PC-3 (cell line): ENCODE measurements at places on chromosomes 12 and 14. TPM values are rescaled to one million over a fixed set of nuclear protein-coding genes. Genes with fewer than 3 reads are reported as not detected.

DNA sequence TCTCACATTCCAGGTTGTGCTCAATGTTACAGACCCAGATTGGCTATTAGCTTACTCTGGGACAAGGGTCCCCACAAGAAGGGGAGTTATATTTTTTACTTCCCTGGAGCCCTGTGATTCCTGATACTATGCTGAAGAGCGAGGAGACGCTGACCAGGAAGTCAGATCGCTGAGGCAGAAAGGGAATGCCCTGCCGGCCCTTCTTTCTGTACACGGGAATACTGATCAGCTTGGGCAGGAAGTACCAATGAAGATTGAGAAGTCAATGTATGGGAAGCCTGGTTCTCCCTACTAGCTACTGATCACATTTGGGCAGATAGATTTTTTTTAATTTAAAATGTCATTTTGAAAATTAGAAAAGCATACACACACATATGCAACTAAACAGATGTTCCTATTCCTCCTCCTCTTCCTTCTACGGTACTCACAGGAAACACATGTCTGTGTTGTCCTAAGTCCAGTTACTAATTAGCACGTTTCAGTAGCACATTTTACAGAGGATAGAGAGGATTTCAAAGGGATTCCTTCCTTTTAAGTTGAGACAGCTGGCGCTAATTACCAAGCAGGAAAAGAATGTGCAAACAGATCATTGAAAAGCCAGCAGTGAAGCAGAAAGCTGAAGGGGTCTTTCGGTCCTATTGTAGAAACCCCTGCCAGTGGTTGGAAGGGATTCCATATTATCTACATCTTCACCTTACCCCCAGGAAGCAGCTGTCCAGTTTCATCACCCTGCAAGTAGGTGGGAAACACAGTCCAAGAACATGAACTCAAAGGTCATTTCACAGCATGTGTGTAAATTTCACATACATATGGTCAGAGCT, 292.4 kb downstream of the DUSP6 start:
- no peak overlapping the region for H3K4me3 ChIP-seq
- no peaks in the 10 kb centered on the region for H3K36me3 ChIP-seq
- H3K4me1 ChIP-seq: peaks cover 12% of the 10 kb centered on the region
- no peak for DNase-seq

- H3K27ac ChIP-seq: no peak overlapping the region
- H3K4me1 ChIP-seq: 0 out of 2 replicates have a peak, but pooled peaks cover 1% of the 10 kb centered on the region
- H3K4me3 ChIP-seq: no peak overlapping the region
- DNase-seq: no peak
- H3K36me3 ChIP-seq: peaks cover 17% of the 10 kb centered on the region; the same call in 1 of the 2 replicates
Measured at GRCh38 chr12:100207311-100207710, 6.7 kb downstream of the ACTR6 start.

GRCh38 chr12:10701843-10702242, 21.3 kb downstream of the YBX3 start:
- no peaks in the 10 kb centered on the region for H3K27me3 ChIP-seq
- H3K36me3 ChIP-seq: peaks cover 58% of the 10 kb centered on the region
- no peak overlapping the region for H3K4me3 ChIP-seq
- no peak for DNase-seq
- no peaks in the 10 kb centered on the region for H3K4me1 ChIP-seq
- H3K27ac ChIP-seq: no peak overlapping the region

Gene RND1
- 7.6 and 8.3 TPM in 2 replicates for total RNA-seq

- no peak for DNase-seq
- no peak overlapping the region for H3K4me3 ChIP-seq
- no peak overlapping the region for H3K27ac ChIP-seq
- H3K36me3 ChIP-seq: peaks cover 6% of the 10 kb centered on the region; the same call in 1 of the 2 replicates
Measured at GRCh38 chr12:34597548-34598351, 575.5 kb downstream of the ALG10 start.

Gene PIK3C2G
- total RNA-seq: not detected in 2 replicates

- no peak for DNase-seq
- no peak overlapping the region for H3K27ac ChIP-seq
- no peaks in the 10 kb centered on the region for H3K27me3 ChIP-seq
Measured at GRCh38 chr14:103708750-103709187, 6.5 kb downstream of the XRCC3 start.

DNA sequence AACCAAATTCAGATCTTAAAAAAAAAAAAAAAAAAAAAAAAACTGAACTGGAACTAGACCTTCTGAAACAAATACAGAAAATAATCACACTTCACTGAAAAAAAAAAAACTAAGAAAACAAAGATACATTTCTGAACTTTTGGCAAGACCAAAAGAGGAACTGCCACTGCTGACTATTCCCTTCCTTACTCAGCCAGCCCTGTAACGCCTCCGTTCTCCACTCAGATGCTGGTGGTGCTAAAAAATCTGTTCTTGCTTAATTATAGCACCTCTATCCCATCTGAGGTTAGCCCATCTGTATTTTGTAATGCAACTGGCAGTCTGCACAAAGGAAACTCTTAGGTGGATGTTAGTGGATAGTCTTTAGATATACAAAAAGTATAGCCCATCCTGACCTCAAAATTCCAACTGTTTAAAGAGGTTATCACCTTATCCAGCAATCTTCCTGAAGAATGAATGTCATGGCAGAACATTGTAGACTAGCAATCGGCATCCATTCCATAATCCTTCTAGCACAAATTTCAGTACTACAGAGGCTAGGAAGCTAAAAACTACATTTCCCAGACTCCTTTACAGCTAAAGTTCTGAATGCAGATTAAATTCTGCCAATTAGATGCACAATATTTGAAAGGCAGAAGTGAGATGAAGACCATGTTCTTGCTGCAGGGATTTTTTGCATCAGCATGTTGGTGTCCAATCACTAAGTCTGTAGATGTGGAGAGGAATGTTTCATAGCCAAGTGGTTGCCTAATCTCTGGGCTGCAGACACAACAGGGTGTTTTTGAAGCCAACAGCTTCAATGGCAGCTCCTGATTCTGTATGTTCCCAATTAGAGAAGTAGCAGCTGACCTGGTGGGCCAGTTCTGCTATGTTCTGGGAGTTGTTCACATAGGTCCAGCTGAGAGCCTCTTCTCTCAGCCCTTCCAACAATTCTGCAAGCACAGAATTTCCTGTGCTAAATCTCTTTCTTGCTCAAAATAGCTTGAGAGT, 5.7 kb downstream of the MAP3K9 start:
- DNase-seq: no peak
- H3K27ac ChIP-seq: no peak overlapping the region
- peaks cover 25% of the 10 kb centered on the region for H3K36me3 ChIP-seq
- no peaks in the 10 kb centered on the region for H3K27me3 ChIP-seq
- H3K4me1 ChIP-seq: peaks cover 20% of the 10 kb centered on the region
- H3K4me3 ChIP-seq: no peak overlapping the region

DNA sequence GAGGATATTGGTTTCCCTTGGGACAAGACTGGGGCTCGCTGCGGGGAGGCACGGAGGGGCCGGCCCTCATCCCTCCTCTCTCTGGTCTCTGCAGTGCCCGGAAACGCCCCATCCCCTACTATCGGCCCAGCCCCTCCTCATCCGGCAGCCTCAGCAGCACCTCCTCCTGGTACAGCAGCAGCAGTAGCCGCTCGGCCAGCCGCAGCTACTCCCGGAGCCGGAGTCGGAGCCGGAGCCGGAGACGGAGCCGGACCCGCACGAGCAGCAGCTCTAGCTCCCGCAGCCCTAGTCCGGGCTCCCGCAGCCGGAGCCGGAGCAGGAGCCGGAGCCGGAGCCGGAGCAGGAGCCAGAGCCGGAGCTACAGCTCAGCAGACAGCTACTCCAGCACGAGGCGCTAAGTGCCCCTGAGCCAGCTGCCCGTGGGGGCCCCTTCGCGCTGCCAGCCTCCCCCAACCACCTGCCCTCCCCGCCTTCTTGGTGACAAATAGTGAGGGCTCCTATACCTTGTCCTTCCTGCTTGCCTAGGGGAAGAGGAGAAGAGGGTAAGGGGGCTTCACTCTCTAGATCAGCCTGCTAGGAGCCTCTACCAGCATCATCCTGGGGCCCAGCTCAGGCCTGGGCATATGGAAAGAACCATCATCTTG, 22.2 kb upstream of the HSPB8 start:
- H3K4me1 ChIP-seq: no peaks in the 10 kb centered on the region
- H3K27me3 ChIP-seq: peaks cover 22% of the 10 kb centered on the region
- no peak overlapping the region for H3K27ac ChIP-seq
- no peak overlapping the region for H3K4me3 ChIP-seq
- H3K36me3 ChIP-seq: no peaks in the 10 kb centered on the region

DNA sequence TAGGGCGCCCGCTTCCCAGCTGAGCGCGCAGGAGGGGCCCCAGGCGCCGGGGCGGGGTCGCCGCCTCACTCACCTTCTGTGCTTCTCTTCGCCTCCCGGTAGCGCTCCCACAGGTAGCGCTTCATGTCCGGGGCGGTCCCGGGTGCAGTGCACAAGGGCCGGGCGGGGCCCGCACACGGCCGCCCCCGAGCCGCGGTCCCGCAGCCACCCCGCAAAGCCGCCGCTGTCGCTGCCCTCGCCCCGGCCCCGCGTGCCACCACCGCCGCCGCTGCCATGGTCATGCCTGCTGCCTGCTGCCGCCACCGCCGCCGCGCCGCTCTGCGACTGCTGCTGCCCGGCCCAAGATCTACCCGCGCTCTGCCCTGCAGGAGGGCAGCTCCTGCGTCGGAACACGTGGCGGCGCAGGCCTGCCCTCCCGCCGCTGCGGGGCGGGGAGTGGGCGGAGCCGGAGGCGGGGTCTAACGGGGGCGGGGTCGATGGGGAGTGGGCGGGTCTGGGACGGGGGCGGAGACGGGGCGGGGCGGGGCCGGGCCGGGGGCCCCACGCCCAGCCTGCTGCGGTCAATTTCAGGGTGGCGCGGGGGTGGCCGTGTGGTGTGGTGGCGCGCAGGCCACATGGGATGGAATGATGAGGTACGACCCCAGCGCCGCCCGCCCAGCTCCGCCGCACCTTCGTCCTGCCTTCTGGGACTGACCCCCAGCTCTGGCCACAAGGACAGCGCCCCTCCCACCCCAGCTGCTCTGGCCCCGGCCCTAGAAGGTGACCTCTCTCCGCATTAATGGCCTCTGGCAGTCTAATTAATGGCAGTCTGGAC, at the start of gene NT5DC3:
Gene NT5DC3, minus strand, starts transcription at position 359 of the 814 bp plus-strand sequence. Its CDS starts 78 bp downstream, at position 281.
- peak within 1 kb of the TSS; percentile 92 for H3K27ac ChIP-seq
- peaks cover 31% of the 10 kb centered on the region for H3K4me1 ChIP-seq
- H3K4me3 ChIP-seq: peak within 1 kb of the TSS; percentile 93
- peak; percentile 89 for DNase-seq

Gene NFATC4
- total RNA-seq: 11.5 and 15.1 TPM in 2 replicates

Gene TRIM9
- 2.5 and 2.6 TPM in 2 replicates for total RNA-seq

GRCh38 chr12:9260931-9261330, 52.7 kb upstream of the PZP start:
- peaks cover 52% of the 10 kb centered on the region for H3K27me3 ChIP-seq
- no peaks in the 10 kb centered on the region for H3K4me1 ChIP-seq
- no peaks in the 10 kb centered on the region for H3K36me3 ChIP-seq
- no peak overlapping the region for H3K27ac ChIP-seq
- DNase-seq: no peak
- H3K4me3 ChIP-seq: no peak overlapping the region

GRCh38 chr12:75877763-75878621, 153.6 kb downstream of the PHLDA1 start:
- no peak overlapping the region for H3K27ac ChIP-seq
- no peaks in the 10 kb centered on the region for H3K27me3 ChIP-seq
- H3K4me1 ChIP-seq: no peaks in the 10 kb centered on the region

DNA sequence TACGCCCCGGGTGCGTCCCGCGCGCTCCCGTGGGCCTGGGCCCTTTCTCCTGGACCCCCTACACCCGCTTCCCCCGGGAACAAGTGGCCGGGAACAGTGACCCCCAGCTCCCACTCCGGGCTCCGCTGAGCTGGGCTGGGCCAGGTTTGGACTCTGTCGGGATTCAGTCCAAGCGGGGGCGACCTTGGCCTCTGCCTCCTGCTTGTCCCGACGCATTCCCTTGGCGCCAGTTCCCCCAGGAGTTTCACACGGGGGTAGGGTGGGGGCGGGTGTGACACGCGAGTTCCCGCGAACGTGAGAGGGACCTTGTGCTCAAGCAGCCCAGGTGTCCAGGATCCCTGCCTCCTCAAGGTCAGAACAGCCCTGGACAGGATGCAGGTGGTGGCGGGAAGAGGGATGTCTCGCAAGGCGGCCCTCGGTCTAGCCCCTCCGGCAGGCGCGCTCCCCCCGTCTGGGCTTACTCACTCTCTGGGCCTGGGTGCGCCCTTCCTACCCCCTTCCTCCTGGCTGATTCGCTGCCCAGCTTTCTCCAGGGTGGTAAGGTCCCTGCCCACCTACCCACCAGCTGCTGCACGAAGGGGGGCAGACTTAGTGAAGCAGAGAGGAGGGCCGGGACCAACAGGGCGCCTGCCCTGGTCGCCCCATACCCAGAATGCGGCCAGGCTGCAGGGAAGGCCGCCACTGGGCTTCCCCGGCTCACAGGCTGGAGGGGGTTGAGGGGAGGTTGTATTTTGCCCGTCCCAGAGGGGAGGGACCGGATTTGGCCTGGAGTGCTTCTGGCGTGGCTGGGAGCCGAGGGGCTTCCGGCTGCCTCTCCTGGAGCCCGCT, 862 bp downstream of the CRIP2 start:
- peak; percentile 58 for DNase-seq
- H3K4me3 ChIP-seq: peak overlapping the region; percentile 82
- H3K4me1 ChIP-seq: peaks cover 39% of the 10 kb centered on the region
- H3K27me3 ChIP-seq: no peaks in the 10 kb centered on the region

- H3K4me1 ChIP-seq: no peaks in the 10 kb centered on the region
- no peaks in the 10 kb centered on the region for H3K36me3 ChIP-seq
- no peak for DNase-seq
Measured at GRCh38 chr12:129481921-129482320, 421.9 kb downstream of the TMEM132D start.

- no peak overlapping the region for H3K27ac ChIP-seq
- no peaks in the 10 kb centered on the region for H3K27me3 ChIP-seq
- no peak overlapping the region for H3K4me3 ChIP-seq
- no peak for DNase-seq
- H3K36me3 ChIP-seq: no peaks in the 10 kb centered on the region
Measured at GRCh38 chr14:51357250-51357649, 117.2 kb downstream of the TMX1 start.

Gene STON2
- 12.3 and 16.1 TPM in 2 replicates for total RNA-seq

GRCh38 chr14:67267576-67268328, 26.5 kb downstream of the PALS1 start:
- peaks cover 10% of the 10 kb centered on the region; the same call in 1 of the 2 replicates for H3K4me1 ChIP-seq
- peaks cover 15% of the 10 kb centered on the region for H3K36me3 ChIP-seq
- H3K27me3 ChIP-seq: no peaks in the 10 kb centered on the region
- H3K27ac ChIP-seq: no peak overlapping the region

Gene RABGGTA
- 39.2 and 51.5 TPM in 2 replicates for total RNA-seq

Gene FOXN4
- not detected in 2 replicates for total RNA-seq

- no peak for DNase-seq
- no peaks in the 10 kb centered on the region for H3K4me1 ChIP-seq
- no peak overlapping the region for H3K4me3 ChIP-seq
- H3K27me3 ChIP-seq: peaks cover 38% of the 10 kb centered on the region
- H3K36me3 ChIP-seq: no peaks in the 10 kb centered on the region
Measured at GRCh38 chr12:132228476-132229192, 84.4 kb downstream of the NOC4L start.

Gene NTN4
- 39.6 and 40.3 TPM in 2 replicates for total RNA-seq

GRCh38 chr12:48349471-48349870, 1.2 kb downstream of the ZNF641 start:
- 0 out of 2 replicates have a peak, but pooled peaks cover 2% of the 10 kb centered on the region for H3K36me3 ChIP-seq
- peak overlapping the region; percentile 81 for H3K4me3 ChIP-seq
- H3K4me1 ChIP-seq: peaks cover 12% of the 10 kb centered on the region
- DNase-seq: no peak
- no peaks in the 10 kb centered on the region for H3K27me3 ChIP-seq
